ENCODE measurements at places on chromosomes 4 and X.

DNA sequence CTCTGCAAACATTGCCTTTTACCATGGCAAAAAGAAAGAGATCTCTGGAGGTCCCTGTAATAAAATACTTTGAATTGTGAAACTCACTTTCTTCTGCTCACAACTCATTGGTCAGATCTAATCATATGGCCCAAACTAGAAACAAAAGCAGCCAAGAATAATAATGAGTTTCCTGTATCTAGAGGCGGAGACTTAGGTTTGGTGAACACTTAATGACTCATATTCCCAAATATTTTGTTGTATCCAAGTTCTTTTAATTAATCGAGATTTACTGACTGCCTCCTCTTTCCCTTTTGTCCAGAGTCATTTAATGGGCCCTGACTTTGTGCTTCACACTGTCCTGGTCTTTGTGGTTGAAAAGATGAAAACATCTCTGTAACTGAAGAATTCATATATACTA lies 190.6 kb downstream of the CCSER1 start:
- no peak for DNase-seq

DNA sequence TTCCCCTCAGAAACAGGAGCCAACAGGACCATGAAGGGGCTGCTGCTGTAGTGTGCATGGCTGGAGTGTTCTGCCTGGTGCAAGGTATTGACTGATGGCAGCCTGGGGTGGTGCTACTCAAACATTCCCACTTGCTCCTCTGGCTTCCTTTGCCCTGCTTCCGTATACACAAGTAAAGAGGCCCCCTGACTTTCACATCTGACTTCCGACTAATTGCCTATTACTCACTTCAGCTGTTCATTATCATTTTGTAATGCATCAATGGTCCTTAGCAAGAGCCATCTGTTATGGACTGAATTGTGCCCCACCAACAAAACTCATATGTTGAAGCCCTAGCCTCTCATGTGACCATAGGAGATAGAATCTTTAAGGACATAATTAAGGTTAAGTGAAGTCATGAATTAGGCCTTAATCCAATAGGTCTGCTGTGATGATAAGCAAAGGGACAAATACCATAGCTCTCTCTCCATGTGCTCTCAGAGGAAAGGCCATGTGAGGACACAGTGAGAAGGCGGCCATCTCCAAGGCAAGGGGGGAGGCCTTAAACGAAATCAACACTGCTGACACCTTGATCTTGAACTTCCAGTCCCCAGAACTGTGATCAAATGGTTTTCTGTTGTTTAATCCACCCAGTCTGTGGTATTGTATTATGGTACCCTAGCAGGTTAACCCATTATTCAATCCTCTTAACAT lies 122.5 kb upstream of the CLNK start:
- DNase-seq: no peak

- DNase-seq: peak; percentile 5
Observed at GRCh38 chrX:37995428-37995827, 10.9 kb upstream of the SYTL5 start.

DNA sequence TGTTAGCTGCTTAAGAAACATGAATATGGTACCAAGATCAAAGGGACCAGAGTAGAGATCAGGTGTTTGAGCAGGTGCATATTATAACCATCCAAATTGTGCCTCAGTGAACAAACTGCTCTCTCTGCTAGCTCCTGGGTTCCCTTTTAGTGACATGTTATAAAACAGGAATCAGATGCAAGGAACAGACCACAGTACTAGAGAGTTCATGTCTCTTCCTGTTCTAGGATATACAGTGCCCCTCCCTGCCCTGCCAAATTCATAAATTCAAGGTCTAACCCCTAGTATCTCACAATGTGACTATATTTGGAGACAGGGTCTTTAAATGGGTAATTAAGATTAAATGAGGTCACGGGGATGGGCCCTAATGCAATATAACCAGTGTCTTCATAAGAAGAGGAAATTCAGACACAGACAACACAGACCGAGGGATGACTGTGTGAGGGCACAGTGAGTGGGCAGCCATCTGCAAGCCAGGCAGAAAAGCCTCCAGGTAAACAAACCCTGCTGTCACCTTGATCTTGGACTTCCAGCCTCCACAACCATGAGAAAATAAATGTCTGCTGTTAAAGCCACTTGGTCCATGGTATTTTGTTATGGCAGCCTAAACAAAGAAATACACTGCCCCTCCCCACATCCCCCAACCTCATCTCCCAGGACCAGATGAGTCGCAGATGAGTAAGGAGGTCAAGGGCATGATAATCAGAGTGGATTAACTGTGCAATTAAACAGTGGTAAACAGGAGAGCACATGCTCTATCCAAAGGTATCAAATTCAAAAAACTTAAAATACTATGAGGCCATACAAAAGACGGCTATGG lies 82.5 kb downstream of the RBM47 start:
- DNase-seq: no peak

DNA sequence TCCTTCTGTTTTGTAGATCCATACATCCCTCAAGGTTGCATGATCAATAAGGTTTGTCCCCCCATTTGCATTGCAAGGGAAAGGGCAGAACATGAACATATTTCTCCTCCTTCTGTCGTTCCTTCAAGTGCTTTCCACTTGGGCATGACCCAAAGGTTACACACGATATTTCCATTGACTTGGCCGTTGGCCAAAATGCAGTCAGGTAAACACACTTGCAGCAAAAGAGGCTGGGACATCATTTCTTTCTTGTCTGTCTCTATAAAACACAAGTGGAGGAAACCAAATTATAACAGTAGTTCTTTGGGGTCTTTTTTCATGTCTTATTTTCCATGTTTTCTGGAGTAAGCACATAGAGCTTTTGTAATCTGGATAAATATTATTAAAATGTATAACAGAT lies 156.1 kb downstream of the FRAS1 start:
- DNase-seq: no peak

GRCh38 chrX:3181846-3182245 lies 140.6 kb downstream of the ARSF start:
- no peak for DNase-seq

DNA sequence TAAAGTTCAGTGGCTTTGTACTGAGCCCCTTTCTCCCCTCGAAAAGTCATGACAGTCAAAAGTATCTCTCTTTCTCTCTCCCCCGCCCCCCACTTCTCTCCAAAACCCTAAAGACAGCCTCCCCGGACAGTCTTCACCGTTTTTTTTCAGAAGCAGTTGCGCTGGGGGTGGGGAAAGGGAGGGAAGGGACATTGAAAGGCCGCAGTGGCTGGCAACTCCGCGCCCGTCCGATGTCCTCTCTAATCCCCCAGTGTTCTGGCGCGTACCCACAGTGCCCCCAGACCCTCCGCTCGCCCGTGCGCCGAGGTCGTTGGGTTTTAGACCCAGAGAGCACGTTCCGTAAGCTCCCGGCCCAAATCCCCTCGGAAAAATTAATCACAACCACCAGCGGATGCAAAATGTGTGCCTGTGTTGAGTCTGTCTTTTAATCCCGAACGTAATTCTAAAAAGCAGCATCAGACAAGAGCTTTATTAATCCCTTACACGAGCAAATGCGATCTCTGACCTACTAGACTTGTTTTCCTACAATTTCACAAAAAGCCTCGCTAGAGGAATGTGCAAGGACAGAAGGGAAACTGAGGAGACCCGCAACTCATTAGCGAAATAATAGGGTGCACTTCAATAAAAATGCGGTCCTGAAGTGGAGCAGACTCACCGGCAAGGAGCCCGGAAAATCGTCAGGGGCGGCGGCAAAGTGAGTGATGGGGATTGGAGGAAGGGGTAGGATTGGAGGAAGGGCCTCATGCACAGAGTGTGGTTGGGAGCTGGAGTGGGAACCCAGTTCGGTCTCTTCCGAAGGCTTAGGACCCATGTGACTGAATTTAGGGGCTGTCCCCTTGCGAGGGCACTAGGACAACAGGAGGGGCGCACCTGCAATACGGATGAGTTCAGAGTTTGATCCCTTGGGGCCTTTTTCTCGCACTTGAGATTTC lies 12.2 kb upstream of the PRDM8 start:
- peak; percentile 46 for DNase-seq

- no peak for DNase-seq
Observed at GRCh38 chr4:76909711-76910110, 11.8 kb upstream of the SOWAHB start.

- peak; percentile 1 for DNase-seq
Observed at GRCh38 chr4:81214881-81215868, at the start of gene PRKG2. TSS of gene PRKG2 (minus strand) at chr4:81215222. CDS start at chr4:81205047, 10,175 bp downstream.

- no peak for DNase-seq
Observed at GRCh38 chrX:30572004-30572403, 5.6 kb downstream of the TASL start.

- no peak for DNase-seq
Observed at GRCh38 chr4:2910409-2910808, 52.8 kb downstream of the NOP14 start.

DNA sequence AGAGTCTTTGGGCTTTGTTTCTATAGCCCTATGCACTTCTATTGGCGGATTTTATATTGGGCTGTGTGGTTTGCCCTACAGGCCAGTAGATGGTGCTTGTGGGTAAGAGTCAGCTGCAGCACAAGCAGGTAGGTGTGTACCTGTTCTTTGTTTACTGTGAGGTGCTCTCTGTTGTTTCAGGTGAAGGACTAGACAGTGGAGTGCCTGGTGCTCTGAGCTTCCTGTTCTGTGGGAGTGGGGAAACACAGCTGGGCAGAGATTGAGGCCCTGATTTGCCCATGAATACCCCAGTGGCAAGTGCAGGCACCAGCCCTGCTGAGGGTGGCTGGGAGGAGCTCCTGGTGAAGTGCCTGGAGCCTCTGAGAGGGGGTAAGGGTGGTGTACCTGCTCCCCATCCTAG lies 26.3 kb upstream of the UCP1 start:
- peak; percentile 4 for DNase-seq

DNA sequence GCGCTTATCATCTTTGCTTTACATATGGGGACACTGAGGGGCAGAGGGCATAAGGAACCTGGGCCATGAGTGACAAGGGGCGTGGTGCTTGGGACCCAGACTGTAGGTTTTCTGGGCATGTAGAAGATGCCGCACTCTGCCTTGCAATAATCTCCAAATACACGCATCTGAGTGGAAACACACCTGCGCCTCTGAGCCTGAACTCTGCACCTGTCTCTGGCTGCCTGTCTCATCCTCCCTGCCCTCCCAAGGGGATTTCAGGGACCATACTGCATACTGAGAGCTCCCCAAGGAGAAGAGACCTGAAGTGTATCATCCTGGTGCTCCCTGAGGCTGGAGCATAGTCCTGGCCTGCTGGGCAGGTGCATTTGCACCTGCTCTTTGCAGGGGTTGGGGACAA lies 34.7 kb upstream of the ASMTL start:
- no peak for DNase-seq

GRCh38 chr4:17081179-17081578 lies 182.7 kb upstream of the LDB2 start:
- DNase-seq: no peak

- DNase-seq: no peak
Observed at GRCh38 chr4:53931461-53931961, 132.9 kb downstream of the CHIC2 start.

DNA sequence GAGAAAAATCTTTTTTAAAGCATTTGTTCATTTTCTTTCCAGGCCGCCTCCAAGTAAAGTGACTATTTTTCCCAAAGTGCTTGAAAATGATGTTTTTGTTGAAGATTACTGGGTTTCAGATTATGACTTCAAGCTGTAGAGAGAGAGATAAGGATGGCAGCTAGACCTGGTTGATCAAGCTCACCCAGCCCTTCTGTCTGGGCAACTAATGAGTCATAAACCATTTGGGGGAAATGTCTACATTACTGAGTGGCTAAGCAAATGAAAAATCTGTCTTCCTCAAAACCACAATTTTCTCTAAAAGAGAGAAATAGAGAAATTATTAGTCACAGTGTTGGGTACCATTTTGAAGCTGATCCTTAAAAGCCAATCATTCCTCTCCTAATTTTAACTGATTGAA lies 355.4 kb upstream of the CPEB2 start:
- no peak for DNase-seq

DNA sequence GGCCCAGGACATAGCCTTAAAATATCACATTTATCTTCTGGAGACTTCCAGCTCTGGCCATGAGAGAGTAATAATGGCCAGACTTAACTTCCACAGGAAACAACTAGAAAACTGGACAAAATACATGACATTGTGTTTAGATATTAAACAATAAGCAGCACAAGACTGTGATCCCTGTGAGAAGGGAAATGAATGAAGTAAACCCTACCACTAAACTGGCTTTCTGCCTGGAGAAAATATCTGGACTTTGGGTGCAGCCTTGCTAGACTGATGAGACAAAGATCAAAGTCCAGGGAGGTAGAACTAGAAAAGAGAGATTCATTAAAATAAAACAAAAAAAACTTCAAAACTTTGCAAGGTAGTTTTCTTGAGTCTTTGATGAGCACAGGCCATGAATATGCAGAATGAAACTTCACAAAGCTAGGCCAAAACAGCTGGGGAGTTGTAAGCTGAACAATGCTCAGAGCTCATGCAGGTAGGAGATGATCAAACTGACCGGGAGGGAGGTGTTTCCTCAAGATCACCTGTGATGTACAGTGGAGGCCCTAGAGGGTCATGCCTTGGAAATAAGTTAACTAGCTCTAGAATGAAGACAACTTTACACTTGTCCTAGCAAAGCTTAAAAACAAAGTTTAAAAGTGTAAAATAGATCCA lies 147.0 kb upstream of the SH3RF1 start:
- DNase-seq: no peak

- DNase-seq: peak; percentile 60
Observed at GRCh38 chr4:163484906-163485305, 9.6 kb upstream of the TMA16 start.

DNA sequence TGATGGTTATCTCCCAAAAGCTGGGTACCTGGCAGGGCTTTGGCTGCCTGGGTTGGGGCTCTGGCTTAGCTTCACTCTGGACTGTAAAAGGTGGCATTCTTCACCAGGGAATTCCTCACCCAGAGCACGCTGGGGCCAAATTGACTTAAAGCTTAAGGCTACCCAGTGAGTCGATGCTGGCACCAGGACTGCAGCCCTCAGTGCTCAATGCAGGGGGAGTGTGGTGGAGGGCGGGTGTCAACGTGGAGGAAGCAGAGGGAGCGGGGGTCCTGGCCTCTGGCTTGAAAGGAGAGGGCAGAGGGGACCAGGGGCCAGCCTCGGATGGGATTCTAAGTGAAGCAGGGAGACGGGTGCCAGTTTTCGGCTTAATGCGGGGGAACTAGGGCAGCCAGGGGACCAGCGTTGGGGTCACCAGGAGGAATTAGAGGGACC lies 446 bp upstream of the FAM50A start:
- no peak for DNase-seq
